GM20000 (cell line): ENCODE measurements at places on chromosomes 5 and 9.

DNA sequence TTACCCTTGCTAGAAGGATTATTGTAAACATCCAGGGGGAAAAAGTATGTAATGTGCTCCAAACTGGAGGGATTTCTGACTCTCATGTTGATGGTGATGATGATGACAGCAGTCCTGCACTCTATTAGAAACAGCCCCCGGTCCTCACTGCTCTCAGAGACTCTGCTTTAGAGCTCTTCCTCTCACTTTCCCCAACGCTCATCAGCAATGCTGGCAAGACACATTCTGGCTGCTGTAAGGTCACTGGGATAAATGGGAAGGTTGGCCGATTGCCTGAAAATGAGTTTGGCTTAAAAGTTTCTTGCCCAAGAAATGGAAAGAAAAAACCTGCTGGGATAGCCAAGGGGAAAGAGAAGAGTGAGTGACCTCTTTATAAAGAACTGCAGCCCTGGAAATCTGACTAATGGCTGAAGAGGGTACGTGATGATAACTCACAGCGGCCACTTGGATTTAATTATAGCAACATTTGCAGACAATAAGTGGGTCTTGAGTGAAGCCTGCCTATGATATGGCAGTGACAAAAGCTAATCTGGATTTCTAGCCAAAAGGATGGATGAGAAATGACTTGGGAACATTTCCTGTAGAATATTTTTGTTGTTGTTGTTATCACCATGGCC is 235.8 kb downstream of the TMEM38B start:
- DNase-seq: no peak

- DNase-seq: no peak
Observed at GRCh38 chr9:91065231-91066041, 263.8 kb downstream of the SYK start.

DNA sequence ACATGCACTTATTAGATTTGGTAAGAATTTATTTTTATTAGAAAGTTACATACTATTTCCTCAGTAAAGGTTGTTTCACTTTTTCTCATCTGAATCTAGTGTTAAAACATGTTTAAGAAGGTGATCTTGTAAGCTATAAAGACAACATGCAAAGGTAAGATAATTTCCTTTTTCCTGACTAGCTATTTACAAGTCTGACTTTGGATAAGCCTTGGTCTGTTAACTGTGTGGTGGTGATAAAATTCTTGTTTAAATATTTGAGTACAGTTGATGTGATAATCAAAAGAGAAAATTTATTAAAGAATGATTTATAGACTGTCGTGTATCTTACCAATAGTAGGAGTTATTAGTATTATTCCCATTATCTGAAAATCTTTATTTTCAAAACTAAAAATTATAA is 36.9 kb upstream of the GPR21 start:
- no peak for DNase-seq

DNA sequence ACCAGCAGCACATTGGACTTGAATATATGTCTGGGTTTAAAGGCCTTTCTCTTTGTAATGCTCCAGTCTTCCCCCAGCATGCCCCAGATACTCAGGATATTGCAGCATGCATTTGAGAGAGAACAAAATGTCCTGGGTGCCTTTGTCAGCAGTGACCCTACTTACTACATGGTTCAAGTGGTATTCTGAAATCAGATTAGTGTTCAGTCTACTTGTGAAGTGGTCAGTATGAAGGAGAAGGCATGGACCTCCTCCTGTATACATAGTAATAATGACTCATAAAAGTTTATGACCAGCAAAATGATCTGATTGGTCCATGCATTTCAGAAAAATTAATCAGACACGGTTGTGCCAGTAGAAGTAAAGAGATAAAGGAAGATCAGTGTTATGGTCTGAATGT is 25.4 kb downstream of the GPR21 start:
- no peak for DNase-seq
